ENCODE measurements at places on chromosomes 3 and 15. TPM values are rescaled to one million over a fixed set of nuclear protein-coding genes. Genes with fewer than 3 reads are reported as not detected.
A peak's percentile ranks its signal among the peaks of the same experiment; 100 is the strongest.

GRCh38 chr15:51781506-51781905 is 30.1 kb downstream of the TMOD2 start:
- H3K4me3 ChIP-seq: no peak overlapping the region
- peaks cover 5% of the 10 kb centered on the region for H3K4me1 ChIP-seq
- no peak overlapping the region for H3K27ac ChIP-seq
- no peaks in the 10 kb centered on the region for H3K27me3 ChIP-seq

DNA sequence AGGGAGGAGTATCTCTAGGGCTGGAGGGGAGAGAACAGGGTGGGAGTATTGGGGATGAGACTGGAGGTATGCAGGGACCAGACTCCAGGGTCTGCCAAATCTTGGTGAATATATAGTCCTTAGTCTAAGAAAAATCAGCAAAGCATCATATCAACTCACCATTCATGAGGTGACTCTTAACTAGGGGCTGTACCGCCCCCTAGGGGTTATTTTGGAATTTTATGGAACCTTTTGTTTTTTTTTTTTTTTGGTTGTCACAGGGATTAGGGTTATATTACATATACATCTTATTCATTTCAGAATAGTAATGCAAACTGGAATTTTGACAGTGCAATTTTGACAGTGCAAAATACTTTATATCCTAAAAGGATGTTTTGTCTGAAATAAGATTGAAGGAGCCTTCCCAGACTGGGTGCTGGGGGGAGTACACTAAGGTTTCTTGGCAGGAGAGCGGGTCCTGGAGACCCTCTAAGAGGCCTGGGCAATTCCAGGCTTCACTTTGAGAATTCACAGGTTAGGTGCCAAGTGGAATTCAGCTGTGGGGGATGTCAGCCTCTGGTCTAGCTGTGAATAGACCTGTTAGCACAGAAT is 7.5 kb downstream of the CMTM7 start:
- no peak overlapping the region for H3K4me3 ChIP-seq
- H3K27ac ChIP-seq: peak overlapping the region; percentile 41
- no peak for DNase-seq
- H3K27me3 ChIP-seq: no peaks in the 10 kb centered on the region

GRCh38 chr3:189334064-189334920 is 162.5 kb downstream of the TPRG1 start:
- H3K4me3 ChIP-seq: no peak overlapping the region
- H3K27ac ChIP-seq: no peak overlapping the region
- DNase-seq: no peak
- no peaks in the 10 kb centered on the region for H3K4me1 ChIP-seq
- no peaks in the 10 kb centered on the region for H3K27me3 ChIP-seq

- H3K27ac ChIP-seq: no peak overlapping the region
- no peaks in the 10 kb centered on the region for H3K36me3 ChIP-seq
- H3K27me3 ChIP-seq: no peaks in the 10 kb centered on the region
- H3K4me3 ChIP-seq: no peak overlapping the region
- no peaks in the 10 kb centered on the region for H3K4me1 ChIP-seq
- DNase-seq: no peak
These were observed 71.1 kb upstream of the OXTR start for GRCh38 chr3:8840556-8840955.

POLQ gene
- 13.2 TPM for total RNA-seq
